Erythroblast (primary cell): ENCODE measurements at places on chromosomes 3 and 15.
A peak's percentile ranks its signal among the peaks of the same experiment; 100 is the strongest.

DNA sequence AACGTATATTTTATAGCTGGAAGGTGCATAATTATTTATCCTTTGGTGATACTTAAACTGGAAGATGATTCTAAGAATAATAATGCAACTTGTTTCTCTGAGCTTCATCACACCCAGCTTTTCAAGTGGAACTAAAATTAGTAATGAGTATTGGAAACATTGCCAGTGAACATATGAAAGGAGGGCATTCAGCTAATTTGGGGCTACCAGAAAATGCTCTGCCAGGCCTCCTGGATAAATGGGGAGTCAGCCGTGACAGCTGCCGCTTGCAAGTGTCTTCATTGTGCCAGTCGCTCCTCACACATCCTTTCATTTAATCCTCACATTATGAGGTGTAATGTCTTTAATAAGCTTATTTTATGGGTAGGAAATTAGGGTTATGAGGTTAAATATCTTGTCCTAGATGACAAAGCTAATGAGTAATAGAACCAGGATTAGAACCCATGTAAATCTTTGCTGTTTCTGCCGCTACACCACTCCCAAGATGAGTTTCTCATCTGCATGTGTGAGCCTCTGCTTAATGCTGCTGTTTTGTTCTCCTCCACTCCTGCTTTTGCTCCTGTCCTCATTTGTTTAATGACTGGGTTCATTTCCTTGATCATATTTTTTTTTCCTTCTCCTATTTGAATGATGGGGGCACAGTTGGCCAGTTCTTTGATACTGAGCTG lies 155.7 kb downstream of the PLCL2 start:
- DNase-seq, result no peak

DNA sequence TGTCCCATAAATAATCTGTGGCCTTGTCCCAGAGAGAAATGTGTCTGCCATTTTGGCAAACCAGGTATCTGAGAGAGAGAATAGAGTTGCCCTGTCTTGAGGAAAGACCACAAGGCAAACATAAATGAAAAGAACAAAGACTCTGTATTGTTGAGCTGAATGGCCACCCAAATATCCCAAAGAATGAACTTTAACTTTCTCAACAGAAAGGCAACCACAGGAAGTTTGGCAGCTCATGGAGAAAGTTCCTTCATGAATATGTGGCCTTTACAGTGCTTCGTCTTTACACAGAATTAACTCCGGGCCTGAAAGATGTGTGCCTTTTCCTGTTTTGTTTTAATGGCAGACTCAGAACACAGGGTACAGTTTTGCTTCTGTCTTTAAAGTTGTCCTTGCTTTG lies 41.4 kb upstream of the THBS1 start:
- DNase-seq, result no peak

DNA sequence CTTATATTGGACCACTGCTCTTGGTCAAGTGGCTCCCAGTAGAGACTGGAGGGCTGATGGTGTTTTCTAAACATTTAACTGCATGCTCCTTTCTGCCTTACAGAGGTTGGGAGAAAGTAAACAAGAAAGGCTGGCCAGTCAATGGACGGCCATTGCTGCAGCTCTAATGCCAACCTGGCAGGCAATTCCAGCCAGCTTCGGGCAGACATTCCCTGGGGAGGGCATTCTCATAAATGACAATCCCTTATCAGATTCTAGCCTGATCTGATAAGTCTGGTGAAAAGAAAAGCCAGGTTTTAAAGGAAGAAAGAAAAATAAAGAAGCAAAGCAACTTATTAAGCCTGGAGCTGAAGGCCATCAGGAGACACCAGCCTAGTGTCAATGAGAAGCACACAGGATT lies 60.7 kb downstream of the FRMD4B start:
- no peak for DNase-seq

DNA sequence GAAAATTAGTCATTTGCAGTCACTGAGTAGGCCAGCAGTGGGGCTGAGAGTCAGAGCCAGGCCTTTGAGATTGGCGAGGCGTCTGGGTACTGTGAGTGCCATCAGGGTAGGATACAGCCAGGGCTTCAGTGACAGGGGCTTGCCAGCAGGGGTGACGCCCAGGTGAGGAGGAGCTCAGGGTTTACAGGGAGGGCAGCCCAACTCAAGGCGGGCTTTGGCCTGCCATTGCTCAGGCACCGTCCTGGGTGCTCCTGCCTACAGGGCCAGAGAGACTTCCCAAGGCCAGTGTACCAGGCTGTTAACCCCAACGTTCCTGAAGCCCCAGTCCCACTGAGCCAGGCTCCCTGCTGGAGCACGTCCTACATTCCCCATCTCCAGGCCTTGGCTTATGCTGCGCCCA lies 152.0 kb downstream of the FBLN2 start:
- DNase-seq, result no peak

GRCh38 chr3:4083225-4084015 lies 219.7 kb upstream of the SETMAR start:
- DNase-seq, result peak; percentile 2

DNA sequence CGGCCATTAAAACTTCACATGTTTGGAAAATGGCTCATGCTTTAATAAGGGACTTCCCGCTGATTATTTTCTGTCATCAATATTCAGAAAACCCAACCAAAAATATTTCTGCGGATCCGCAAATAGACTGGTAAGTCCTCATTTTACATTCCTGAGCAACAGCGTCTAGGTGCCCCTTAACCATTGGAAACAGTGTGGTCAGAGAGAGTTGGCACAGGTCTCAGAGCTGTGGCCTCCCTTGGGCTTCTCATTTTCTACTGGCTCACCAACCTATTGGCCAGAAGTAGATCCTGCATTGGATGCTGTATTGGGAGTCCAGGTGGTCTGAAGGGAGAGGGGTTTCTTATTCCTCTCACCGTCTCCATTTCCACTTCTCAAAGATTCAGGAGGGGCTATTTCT lies 348.1 kb upstream of the DCBLD2 start:
- no peak for DNase-seq

GRCh38 chr3:172355836-172356235 lies 92.4 kb downstream of the GHSR start:
- no peak for DNase-seq

DNA sequence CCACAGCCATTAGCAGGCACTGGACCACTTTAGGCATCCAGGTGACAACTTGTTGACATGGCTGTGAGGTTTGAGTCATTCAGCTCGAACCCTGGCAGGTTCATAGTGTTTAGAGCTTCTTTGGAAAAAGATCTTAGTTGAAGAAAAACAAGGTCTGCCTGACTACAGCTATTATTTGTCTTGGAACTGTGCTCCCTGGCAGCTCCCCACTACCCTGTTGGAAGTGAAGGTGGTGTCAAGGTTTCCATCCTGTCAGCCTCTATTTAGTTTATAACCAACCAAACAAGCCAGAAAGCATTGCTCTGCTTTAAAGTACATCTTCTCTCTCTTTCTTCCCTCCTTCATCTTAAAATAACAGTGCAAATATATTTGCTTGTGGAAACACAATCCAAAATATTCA lies 56.8 kb downstream of the KAT2B start:
- DNase-seq, result no peak

DNA sequence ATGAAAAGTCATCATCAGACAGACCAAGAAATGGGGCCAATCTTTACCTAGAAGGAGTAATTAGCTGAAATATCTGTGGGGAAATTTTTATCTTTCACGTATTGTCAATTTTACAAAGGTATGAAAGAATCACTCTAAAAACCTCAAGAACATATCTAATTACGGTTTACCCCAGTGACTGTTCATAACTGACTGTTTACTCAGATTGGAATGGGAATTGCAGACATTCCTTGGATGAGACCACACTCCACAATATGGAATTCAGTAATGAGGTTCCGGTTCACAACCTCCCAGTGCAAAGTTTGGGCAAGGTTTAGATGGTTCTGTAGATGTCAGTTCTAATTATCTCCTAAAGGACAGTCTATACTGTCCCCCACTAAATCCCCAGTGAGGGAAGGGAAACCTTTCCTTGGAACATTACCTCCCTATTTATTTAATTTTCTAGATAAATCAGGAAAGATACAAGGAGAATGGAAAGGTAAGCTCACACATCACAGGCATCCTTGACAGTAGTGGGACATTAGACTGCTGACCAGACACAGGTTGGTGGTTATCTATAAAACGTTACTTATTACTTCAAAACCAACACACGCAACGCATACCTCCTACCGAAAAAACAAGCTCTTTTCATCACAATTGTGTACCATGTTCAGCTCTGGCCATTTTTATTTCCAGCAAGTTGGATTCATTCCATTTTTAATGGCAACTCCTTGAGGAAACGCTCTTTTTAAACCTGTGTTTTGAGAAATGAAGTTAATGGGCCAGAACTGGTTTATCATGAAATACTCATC lies 129.9 kb downstream of the RORA start:
- DNase-seq, result no peak

- DNase-seq, result no peak
These were observed 39.7 kb downstream of the MYO5C start for GRCh38 chr15:52255935-52256334.

GRCh38 chr15:67043939-67044771 lies 21.2 kb upstream of the SMAD3 start:
- DNase-seq, result no peak

- DNase-seq, result no peak
These were observed 14.9 kb upstream of the PCSK6 start for GRCh38 chr15:101504373-101504772.

DNA sequence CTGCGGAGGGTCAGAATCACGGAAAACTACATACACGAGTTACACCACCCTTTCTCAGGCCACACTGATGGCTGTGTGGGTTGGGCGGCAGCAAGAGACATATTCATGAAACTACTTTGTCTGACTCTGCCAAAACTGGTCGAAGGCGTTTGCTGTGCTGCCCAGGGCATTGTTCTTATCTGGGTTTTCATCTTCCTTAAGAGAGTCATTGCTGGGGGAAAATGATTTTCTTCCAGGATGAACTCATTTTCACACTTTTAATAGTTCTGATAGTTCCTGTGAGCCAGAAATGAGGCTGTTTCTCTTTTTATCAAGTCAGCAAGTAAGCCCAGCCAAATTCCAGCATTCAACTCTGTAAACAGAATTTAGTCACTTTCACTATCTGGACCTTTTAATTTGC lies 47.6 kb downstream of the TRIM71 start:
- no peak for DNase-seq

DNA sequence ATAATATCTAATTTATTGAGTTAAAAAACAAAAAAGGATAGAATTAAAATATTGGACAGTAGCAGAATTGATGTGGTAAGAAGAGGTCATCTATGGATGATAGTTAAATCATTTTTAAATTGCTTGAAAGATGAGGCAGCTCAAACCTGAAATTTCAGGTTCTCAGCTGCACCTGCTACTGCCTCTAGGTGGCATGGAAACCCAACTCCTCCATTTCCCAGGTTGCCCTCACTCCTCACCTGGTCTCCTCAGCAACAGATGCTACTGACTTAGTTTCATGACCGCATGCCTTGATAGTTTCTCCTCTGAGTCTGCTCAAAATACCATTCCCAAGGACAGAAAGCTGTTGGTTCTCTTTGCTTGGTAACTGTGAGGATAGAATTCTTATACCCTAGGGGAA lies 148.1 kb downstream of the ABHD5 start:
- DNase-seq, result no peak

DNA sequence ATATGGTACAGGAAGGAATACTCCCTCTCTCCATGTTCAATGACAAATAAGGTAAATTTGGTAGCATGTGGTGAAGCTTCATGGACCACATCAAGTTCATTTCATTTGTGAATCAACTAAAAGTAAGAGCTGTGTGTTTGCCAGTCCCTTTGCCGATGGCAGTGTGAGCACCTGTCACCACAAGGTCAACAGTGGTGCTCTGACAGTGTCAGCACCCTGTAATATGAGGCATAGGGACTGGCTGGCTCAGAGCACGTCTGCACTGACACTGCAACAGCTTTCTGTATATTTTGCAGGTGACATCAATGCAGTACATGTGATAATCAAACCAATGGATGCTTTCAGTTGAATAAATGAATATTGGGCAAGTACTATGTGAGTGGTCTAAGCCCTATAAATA lies 852.4 kb downstream of the TUSC7 start:
- DNase-seq, result no peak

- peak; percentile 88 for DNase-seq
These were observed 299.9 kb downstream of the UACA start for GRCh38 chr15:70463453-70463834.

- DNase-seq, result peak; percentile 44
These were observed 15.6 kb upstream of the DAG1 start for GRCh38 chr3:49454458-49454857.

- DNase-seq, result no peak
These were observed 270.0 kb downstream of the GOLGA6L6 start for GRCh38 chr15:20271647-20272046.

GRCh38 chr3:8143186-8143585 lies 358.4 kb upstream of the LMCD1 start:
- DNase-seq, result no peak

DNA sequence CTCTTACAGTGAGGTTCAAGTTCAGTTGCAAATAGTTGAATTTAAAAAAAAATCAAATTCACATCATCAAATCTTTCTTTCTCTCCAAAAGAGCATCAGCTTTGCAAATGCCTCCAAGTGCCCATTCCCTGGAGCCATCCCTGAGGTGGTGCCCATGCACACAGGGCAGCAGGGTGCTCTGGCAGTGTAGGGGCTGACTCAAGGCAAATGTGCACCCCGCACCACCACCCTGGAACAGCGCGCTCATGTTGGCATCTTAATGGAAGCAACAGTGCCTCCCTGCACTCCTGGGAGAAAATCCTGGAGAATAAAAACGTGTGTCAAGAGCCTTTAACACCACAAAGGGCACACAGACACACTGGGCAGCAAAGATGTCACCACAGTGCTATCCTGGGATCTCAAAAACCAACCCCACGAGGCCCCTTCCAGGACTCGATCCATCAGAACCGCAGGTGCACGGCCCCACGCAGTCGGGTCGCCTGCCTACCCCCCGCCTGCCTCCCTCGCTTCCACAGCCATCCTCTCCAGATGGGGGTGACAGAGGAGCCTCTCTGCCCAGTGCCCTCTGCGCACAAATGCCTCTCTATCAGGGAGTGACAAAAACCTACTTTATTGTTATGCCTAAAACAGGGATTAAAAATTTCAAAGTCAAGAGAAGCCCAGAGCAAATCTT lies 50.8 kb downstream of the NIPA2 start:
- no peak for DNase-seq

GRCh38 chr15:31262143-31262530 lies 64.5 kb upstream of the KLF13 start:
- DNase-seq, result no peak

GRCh38 chr15:74613089-74613952 lies 2.3 kb upstream of the CLK3 start:
- no peak for DNase-seq

GRCh38 chr3:113051302-113051711 lies 60.5 kb downstream of the GTPBP8 start:
- DNase-seq, result peak; percentile 72

GRCh38 chr3:11195721-11196332 lies 41.5 kb downstream of the HRH1 start:
- no peak for DNase-seq

GRCh38 chr3:149449182-149449581 lies 25.3 kb upstream of the TM4SF4 start:
- DNase-seq, result no peak

GRCh38 chr3:175088766-175089380 lies 229.7 kb downstream of the NAALADL2 start:
- no peak for DNase-seq

GRCh38 chr3:66860771-66861170 lies 137.3 kb upstream of the KBTBD8 start:
- DNase-seq, result no peak

- DNase-seq, result no peak
These were observed 406.9 kb upstream of the TBL1XR1 start for GRCh38 chr3:177604181-177604580.
